ENCODE measurements at places on chromosomes 11 and 22. TPM values are rescaled to one million over a fixed set of nuclear protein-coding genes. Genes with fewer than 3 reads are reported as not detected.

- H3K27ac ChIP-seq = no peak overlapping the region
- H3K4me3 ChIP-seq = no peak overlapping the region
- no peaks in the 10 kb centered on the region for H3K4me1 ChIP-seq
These were observed 73.3 kb downstream of the CYP2R1 start for GRCh38 chr11:14818779-14819178.

Gene RTN4RL2
- 0.77 TPM for total RNA-seq

- peaks cover 4% of the 10 kb centered on the region for H3K27me3 ChIP-seq
- no peak for DNase-seq
- H3K27ac ChIP-seq = no peak overlapping the region
- H3K4me3 ChIP-seq = no peak overlapping the region
- no peaks in the 10 kb centered on the region for H3K4me1 ChIP-seq
These were observed 4.1 kb downstream of the RIC3 start for GRCh38 chr11:8164746-8165145.

DNA sequence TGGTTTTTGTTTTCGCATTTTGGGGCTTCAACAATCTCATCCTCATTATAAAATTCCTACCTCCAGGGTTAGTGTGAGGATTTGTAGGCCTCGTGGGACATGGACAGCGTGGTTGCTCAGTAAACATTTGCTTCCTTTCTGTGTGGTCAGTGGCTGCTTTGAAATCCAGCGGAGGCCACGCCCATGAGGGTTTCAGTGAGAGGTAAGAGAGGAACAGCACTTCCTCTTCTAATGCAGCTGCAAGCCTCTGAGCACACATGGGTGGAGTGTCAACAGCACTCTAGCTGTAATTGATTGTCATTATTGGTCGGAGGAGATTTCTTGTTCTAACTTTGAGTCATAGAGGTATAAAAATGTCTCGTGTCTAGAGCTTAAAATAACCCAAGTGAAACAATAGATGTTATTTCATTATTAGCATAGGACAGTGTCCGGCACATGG lies 6.0 kb upstream of the ARHGAP42 start:
- DNase-seq = peak; percentile 76
- no peaks in the 10 kb centered on the region for H3K27me3 ChIP-seq
- H3K36me3 ChIP-seq = no peaks in the 10 kb centered on the region

Gene MDK
- 1.4 TPM for total RNA-seq

DNA sequence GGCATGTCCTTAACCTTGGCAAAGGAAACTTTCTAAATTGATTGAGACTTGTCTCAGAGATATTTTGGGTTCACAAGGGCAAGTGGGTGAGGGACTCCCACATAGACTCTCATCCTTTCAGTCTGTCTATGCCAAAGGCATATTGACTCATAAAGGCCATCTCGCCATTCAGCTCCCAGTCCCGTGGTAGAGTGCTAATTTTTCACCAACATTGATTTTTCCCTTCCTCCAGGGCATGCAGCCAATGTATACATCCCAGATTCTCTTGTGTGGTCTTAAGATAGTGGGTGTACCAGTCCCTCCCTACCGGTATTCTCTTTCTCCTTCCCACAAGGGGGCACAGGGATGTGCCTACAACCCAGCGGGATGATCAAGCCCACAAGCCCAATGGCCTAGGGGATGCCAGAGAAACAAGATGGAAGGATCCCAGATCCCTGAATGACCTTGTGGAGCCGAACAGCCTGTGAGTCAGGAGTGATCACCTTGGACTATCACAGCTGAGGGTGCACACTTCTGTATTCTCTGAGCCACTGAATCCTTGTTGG lies 7.9 kb downstream of the C11orf96 start:
- no peak overlapping the region for H3K27ac ChIP-seq
- H3K4me1 ChIP-seq = no peaks in the 10 kb centered on the region
- no peaks in the 10 kb centered on the region for H3K27me3 ChIP-seq
- no peak overlapping the region for H3K4me3 ChIP-seq

Gene CHCHD10
- total RNA-seq = 978 TPM

- peak overlapping the region; percentile 88 for H3K4me3 ChIP-seq
- H3K27ac ChIP-seq = peak overlapping the region; percentile 94
- peaks cover 55% of the 10 kb centered on the region for H3K36me3 ChIP-seq
- H3K27me3 ChIP-seq = no peaks in the 10 kb centered on the region
These were observed 993 bp downstream of the RELA start for GRCh38 chr11:65661599-65662246.

DNA sequence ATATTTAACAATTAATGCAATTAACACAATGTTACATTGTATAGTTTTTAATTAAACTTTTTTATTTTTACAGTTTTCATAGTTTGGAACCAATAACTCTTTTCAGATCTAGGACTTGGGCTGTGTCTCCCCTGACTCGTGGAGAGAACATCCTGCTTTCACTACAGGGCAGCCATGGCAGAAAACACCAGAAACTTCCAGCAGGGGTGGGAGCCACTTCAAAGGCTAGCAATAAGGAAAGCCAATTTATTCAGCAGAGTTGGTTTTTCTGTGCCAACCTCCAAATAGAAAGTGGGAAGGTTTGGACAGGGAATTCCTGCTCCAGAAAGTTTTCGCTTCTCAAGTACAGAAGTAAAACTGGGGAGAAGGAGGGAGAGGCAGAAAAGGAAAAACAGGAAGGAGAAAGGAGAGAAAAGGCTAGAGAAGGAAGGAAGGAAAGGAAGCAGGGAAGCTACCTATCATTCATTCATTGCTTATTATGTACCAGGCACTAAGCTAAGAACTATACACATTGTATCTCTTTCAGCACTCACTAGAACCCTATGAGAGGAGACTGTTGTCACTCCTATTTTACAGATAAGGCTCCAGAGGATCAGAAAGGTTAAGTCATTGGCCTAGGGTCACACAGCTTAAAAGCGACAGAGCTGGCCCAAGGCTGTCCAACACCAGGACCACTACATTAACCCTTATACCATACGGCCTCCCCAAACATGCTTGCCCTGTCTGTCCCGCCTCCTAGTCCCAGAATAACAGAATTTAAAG lies 54.8 kb upstream of the CREB3L1 start:
- no peaks in the 10 kb centered on the region for H3K36me3 ChIP-seq
- no peaks in the 10 kb centered on the region for H3K4me1 ChIP-seq
- no peak overlapping the region for H3K27ac ChIP-seq
- H3K27me3 ChIP-seq = no peaks in the 10 kb centered on the region
- DNase-seq = no peak

Gene BAIAP2L2
- total RNA-seq = not detected

GRCh38 chr11:118533769-118534729 lies 3.1 kb downstream of the TMEM25 start:
- peaks cover 9% of the 10 kb centered on the region for H3K4me1 ChIP-seq
- H3K27me3 ChIP-seq = no peaks in the 10 kb centered on the region
- no peak overlapping the region for H3K4me3 ChIP-seq
- no peaks in the 10 kb centered on the region for H3K36me3 ChIP-seq

Gene MEI1
- 0.47 TPM for total RNA-seq

GRCh38 chr11:70292863-70293262 lies 22.4 kb downstream of the PPFIA1 start:
- H3K27ac ChIP-seq = no peak overlapping the region
- no peaks in the 10 kb centered on the region for H3K36me3 ChIP-seq
- H3K27me3 ChIP-seq = no peaks in the 10 kb centered on the region
- no peaks in the 10 kb centered on the region for H3K4me1 ChIP-seq
- no peak overlapping the region for H3K4me3 ChIP-seq
- no peak for DNase-seq

DNA sequence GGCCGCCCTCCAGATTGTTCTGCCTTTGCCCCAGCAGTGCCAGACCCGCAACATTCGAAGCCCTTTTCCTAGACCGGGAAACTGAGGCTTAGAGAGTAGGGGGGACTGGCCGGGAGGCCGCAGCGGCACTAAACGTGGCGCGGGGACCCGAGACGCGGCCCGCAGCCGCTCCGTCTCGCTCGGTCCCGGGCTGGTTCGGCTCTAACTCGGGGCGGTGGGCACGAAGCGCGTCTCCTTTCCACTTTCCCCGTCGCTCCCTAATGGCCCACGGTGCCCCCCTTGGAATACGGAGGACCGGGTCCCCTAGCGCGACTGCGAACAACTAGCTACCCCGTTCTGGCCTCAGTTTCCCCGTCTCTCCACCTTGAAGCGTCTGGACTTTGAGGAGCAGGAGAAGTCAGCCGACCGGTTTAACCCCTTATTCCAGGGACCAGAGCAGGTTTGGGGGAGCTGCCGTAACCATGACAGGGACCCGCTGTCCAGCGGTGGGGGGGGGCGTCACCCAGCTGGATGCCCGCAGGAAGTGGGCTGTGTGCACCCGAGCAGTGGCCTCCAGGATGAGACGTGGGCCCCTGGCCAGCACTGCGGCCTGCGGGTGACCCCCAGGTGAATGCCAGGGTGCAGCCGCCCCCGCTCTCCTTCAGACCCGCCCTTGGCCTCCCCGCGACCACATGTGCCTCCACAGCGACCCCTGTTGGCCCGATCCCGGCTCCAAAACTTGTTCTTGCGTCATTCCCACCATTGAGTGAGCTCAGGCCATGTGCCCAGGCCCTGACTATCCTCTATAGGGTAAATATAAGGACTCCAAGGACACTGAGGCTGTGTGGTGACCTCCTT lies 1.1 kb downstream of the CDC42EP1 start:
- peaks cover 30% of the 10 kb centered on the region for H3K4me1 ChIP-seq
- peak; percentile 93 for DNase-seq
- peak overlapping the region; percentile 72 for H3K4me3 ChIP-seq
- peak overlapping the region; percentile 85 for H3K27ac ChIP-seq

Gene H19
- total RNA-seq = 4,559 TPM

GRCh38 chr11:18245396-18245795 lies 3.1 kb downstream of the SAA2 start:
- H3K4me1 ChIP-seq = no peaks in the 10 kb centered on the region
- no peaks in the 10 kb centered on the region for H3K36me3 ChIP-seq
- H3K27me3 ChIP-seq = no peaks in the 10 kb centered on the region

GRCh38 chr22:49948958-49949913 lies 11.3 kb upstream of the PIM3 start:
- H3K4me3 ChIP-seq = no peak overlapping the region
- no peaks in the 10 kb centered on the region for H3K27me3 ChIP-seq
- H3K36me3 ChIP-seq = no peaks in the 10 kb centered on the region
- H3K27ac ChIP-seq = no peak overlapping the region
- H3K4me1 ChIP-seq = peaks cover 16% of the 10 kb centered on the region

GRCh38 chr11:44607319-44607962 lies 42.0 kb downstream of the CD82 start:
- no peaks in the 10 kb centered on the region for H3K27me3 ChIP-seq
- H3K36me3 ChIP-seq = peaks cover 36% of the 10 kb centered on the region
- H3K4me3 ChIP-seq = no peak overlapping the region

Gene MYBPC3
- 0.44 TPM for total RNA-seq

Gene HPX
- 0.34 TPM for total RNA-seq

- no peak overlapping the region for H3K27ac ChIP-seq
- peaks cover 30% of the 10 kb centered on the region for H3K36me3 ChIP-seq
- no peak overlapping the region for H3K4me3 ChIP-seq
- peaks cover 4% of the 10 kb centered on the region for H3K4me1 ChIP-seq
- no peaks in the 10 kb centered on the region for H3K27me3 ChIP-seq
These were observed 18.4 kb downstream of the TSPAN4 start for GRCh38 chr11:861105-861479.

Gene ASPHD2
- total RNA-seq = 0.20 TPM

- no peaks in the 10 kb centered on the region for H3K36me3 ChIP-seq
- DNase-seq = no peak
- H3K4me3 ChIP-seq = no peak overlapping the region
- H3K27ac ChIP-seq = no peak overlapping the region
- H3K4me1 ChIP-seq = peaks cover 10% of the 10 kb centered on the region
These were observed 7.7 kb downstream of the ARAP1 start for GRCh38 chr11:72744474-72744873.

- no peaks in the 10 kb centered on the region for H3K36me3 ChIP-seq
- H3K4me1 ChIP-seq = no peaks in the 10 kb centered on the region
- no peak overlapping the region for H3K27ac ChIP-seq
- no peak overlapping the region for H3K4me3 ChIP-seq
These were observed 3.1 kb upstream of the MMP8 start for GRCh38 chr11:102727890-102728289.

DNA sequence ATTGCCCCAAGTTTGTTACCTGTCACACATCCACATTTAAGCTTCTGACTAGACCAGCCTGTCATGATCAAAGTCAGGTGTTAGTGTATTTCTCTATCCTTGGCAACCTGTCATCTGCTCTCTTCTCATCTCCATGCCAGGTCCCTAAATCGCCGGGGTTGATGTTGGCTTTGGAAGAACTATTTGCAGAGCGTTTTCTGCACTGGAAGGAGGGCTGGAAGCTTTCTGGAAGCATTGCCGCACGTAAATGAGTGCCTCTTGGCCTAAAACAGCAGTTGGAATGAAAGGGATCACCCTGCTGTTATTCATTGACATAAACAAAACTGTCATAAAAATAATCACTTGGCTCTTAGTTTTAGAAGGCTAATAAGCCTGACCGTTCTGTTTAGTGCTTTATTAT lies 1.4 kb downstream of the TTC12 start:
- no peak overlapping the region for H3K4me3 ChIP-seq
- H3K27me3 ChIP-seq = no peaks in the 10 kb centered on the region
- no peak for DNase-seq
- peak overlapping the region; percentile 91 for H3K27ac ChIP-seq

DNA sequence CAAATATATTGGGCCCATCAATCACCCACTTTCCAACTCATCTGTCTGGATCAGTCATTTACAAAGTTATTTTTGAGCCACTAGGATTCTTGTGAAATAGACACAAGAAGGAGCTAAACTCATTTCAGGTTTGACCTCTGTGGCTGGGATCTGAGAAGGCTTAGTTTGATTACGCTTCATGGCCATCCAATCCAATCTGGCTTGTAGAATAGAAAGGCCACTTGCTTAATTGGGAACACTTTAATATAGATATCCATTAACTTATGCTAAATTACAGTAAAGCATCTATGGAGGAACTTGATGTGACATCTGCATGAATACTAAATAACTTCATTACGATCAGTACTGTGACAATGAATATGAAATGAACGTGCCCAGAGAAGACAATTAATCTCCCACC lies 284.2 kb downstream of the ST3GAL4 start:
- H3K36me3 ChIP-seq = no peaks in the 10 kb centered on the region
- DNase-seq = no peak
- no peaks in the 10 kb centered on the region for H3K4me1 ChIP-seq

DNA sequence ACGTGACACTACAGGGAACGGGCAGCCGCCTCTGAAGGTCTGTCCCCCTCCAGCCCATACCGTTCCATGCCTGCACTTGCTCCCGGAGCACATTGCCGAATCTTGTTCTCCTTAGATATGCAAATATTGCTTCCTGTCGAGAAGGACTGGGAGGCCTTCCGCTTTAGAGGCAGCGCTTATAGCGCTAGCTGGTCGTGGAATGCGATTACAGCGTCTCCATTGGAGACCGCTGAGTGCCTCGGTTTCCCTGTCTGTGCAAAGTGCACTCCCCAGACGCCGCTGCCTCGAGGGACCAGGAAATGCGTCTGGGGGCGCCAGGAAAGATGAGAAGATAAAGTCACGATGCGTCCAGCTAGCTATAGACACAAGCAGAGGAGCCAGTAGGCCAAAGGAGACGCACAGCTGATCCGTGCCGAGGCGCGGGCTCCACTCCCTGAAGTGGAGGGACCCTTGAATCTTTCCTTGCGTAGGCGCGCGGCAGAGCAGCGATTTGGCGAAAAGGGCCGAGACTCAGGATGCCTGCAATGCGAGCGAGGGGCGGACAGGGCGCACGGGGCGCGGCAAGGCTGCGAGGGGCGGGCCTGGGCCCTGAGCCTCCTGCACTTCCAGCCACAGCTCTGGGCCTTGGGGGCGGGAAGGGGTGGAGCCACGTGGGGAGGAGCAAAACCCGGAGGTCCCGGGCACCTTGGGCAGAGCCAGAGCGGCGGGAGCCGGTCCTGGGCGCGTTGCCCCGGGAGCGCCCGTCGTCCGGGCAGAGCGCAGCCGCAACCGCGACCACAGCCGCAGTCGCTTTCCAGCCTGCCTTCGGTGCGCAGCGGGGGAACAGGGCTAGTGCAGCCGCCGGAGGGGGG lies at the start of gene RASSF10:
TSS of gene RASSF10 (plus strand) at position 692 of the 851 bp plus-strand sequence. CDS start 261 bp downstream, outside the sequence.
- no peaks in the 10 kb centered on the region for H3K36me3 ChIP-seq
- peaks cover 29% of the 10 kb centered on the region for H3K27me3 ChIP-seq
- DNase-seq = peak; percentile 59
- no peak within 1 kb of the TSS for H3K27ac ChIP-seq
- H3K4me1 ChIP-seq = peaks cover 17% of the 10 kb centered on the region
